CD4-positive, alpha-beta T cell treated with Interleukin-15 for 1 hour (primary cell): ENCODE measurements at places on chromosomes 1 and 21.

DNA sequence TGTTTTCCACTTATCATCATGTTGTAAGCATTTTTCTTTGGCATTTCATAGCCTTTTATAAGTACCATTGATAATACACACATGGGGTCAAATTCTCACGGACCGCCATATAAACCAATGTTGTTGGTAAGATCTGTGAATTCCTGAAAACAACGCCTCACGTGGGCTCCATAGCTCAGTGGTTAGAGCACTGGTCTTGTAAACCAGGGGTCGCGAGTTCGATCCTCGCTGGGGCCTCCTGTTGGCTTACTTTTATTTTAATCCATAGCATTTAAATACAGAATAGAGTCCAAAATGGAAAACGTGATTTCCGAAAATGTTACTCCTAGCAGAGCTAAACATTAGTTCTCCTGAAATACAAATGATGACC lies 83.1 kb downstream of the HHIPL2 start:
- peak; percentile 72 for DNase-seq

- DNase-seq, result no peak
Measured at GRCh38 chr1:228748431-228748830, 13.2 kb downstream of the RHOU start.

- DNase-seq, result no peak
Measured at GRCh38 chr1:197313713-197314112, 45.7 kb downstream of the CRB1 start.

DNA sequence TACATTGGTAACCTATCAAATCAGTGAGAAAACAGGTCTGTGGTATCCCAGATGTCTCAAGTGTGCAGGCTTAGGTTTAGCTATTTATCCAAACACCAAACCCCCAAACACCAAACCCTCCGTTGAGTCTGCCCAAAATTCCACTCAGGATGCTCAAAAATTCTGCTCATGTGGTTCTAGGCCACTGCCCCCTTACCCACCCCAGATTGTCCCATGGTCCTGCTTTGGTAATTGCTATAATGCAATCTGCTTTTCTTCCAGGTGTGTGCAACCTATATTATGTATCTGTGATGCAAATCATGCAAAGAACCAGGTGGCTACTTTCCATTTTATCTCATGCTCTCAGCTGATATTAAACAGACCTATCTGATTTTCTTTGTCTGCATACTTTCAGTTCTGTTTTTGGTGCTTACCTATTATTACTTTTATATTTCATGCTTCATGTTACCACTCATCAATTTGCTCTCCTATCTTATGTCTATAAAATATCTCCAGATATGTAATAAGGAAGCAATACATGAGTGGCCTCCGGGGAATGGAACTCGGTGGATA lies 123.7 kb downstream of the TOMM20 start:
- no peak for DNase-seq

GRCh38 chr1:195748969-195749368 lies 859.3 kb downstream of the KCNT2 start:
- no peak for DNase-seq

DNA sequence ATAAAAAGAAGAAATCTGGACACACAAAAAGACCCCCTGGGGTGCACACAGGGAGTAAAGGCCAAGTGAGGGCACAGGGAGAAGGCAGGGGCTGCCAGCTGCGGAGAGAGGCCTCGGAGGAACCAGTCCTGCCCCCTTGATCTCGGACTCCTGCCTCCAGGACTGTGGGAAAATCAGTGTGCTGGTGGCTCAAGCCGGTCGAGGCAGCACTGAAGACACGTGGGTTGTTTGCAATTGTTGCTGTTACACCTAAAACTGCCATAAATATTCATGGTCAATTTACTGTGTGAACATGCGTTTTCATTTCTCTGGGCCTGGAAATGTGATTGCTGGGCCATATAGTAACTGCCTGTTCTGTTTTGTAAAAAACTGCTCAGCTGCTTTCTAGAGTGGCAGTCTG lies 18.5 kb downstream of the IBA57 start:
- DNase-seq, result no peak
